GM23338 (cell line): ENCODE measurements at places on chromosomes 7 and 10.
A peak's percentile ranks its signal among the peaks of the same experiment; 100 is the strongest.

GRCh38 chr10:120282846-120283492 lies 174.1 kb upstream of the PLPP4 start:
- DNase-seq = no peak

DNA sequence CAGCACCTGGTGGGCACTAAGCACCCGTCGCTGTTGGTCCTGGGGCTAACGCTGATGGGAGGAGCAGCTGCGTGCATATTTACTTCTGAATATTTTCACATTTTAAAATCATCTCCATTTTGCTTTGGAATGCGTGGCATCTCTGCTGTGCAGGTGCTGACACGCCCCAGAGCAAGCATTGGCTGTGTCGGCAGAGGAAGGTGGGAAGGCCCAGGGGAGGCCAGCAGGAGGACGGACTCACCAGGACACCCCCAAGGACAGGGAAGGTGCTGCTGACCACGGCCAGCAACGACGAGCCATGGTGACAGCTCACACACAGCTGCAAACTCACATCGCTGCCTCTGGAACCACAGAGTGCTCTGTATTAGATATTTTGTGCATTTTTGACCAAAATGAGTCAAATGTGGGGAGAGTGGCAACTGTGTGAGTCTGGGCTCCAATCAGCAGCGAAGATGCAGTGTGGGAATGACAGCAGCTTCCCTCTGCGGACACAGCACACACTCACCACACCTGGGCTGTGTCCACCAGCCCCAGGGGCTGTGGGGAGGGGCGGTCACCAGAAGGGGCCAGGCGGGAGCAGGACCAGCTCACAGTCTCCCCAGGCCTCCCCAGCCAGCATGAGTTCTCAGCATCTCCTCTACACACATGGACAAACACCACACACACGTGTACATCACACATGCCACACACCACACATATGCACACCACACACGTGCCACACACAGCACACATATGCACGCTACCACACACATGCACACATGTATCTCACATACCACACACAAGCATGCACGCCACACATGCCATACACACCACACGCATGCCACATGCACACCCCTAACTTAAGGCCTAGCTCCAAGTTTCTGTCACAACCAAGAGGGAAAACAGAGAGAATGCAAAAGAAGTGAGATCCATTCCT lies 58.2 kb downstream of the PTPRN2 start:
- no peak for DNase-seq

GRCh38 chr7:141872931-141873330 lies 31.6 kb upstream of the PRSS37 start:
- DNase-seq = no peak

DNA sequence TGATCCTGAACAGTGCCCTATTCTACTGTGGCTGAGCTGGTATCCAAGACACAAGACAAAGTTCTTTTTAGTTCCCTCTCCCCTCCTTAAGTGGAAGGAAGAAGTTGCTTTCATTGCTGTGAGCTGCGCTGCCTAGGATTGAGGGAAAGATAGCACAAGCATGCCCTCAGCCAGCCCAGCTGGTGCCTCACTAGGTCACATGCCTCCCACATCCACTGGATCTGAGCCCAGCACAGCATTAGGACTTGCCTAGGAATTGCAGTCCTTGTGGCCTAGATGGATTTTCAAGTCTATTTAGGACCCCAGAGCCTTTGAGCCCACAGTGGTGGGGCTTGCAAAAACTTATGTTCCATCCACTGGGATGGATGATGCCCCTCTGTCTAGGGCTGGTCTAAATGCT lies 214.2 kb downstream of the ZNF248 start:
- DNase-seq = no peak

DNA sequence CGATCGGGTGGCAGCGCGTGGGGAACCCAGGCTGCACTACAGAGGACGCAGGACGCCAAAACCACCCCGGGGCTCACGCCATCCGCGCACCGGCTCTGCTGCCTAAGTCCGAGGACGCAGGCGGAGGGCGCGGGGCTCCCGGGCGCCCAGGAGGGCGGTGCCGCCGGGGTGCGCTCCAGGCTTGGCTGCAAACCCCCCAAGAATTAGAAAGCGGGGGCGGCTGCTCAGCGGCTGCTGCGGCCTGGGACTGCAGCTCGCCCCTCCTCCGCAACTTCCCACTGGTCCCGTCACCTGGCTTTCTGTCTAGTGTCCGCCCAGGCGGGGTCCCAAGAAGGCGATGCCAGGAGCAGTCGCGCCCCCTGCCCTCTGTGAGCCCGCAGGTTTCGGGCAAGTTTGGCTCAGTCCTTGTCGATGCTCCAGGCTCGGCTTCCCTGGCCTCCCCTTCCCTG lies 1.7 kb upstream of the POU6F2 start:
- DNase-seq = peak; percentile 88

- no peak for DNase-seq
These were observed 114.7 kb downstream of the MYO3A start for GRCh38 chr10:26048756-26049155.

DNA sequence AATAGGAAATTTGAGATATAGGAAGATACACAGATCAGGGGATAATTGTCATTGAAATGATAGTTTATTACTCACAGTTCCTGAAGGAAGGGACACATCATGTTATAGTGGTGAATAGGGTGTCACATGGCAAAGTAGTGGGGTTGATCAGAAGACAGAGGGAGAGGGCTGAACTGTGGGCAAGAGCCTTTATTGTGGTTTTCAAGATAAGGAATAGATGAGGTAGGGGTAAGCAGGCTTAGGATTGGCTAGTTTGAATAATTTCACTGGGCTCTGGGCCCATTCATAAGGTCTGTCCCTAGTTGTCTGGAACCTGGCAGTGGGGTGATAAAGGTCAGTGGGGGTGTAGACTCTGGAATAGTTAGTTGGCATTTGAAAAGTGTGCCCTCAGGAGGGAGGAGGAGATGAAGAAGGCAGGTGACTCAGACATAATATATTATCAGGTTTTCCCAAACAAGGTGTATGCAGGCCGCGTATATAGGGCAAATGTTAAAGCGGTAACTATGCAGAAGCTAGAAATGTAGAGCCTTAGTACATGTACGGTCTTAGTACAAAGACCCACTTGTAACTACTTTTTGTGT lies 18.5 kb downstream of the FGL2 start:
- no peak for DNase-seq

GRCh38 chr10:44056206-44056605 lies 328.7 kb downstream of the CXCL12 start:
- DNase-seq = no peak

- DNase-seq = no peak
These were observed 144.5 kb downstream of the REEP3 start for GRCh38 chr10:63665670-63666134.

- DNase-seq = no peak
These were observed 50.5 kb upstream of the GTF2I start for GRCh38 chr7:74606909-74607510.

DNA sequence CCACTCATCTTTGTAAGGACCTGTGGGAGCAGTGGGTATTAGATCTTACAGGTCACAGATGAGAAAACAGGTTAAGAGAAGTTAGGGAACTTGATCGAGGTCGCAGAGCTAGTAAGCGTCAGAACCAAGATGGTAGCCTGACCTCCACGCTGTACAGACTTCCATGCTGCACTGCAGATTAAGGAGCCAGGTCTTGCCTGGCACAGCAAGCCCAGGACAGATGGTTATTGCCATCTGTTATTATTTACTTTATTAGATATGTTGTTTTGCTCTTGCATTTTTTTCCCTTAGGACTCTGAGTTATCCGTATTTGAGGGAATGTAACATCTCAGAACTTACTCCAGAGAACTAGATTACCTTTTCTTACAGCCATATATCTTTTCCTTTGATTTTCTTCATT lies 147.2 kb downstream of the NSUN6 start:
- DNase-seq = no peak

GRCh38 chr7:51587604-51588003 lies 271.0 kb upstream of the COBL start:
- DNase-seq = peak; percentile 40

DNA sequence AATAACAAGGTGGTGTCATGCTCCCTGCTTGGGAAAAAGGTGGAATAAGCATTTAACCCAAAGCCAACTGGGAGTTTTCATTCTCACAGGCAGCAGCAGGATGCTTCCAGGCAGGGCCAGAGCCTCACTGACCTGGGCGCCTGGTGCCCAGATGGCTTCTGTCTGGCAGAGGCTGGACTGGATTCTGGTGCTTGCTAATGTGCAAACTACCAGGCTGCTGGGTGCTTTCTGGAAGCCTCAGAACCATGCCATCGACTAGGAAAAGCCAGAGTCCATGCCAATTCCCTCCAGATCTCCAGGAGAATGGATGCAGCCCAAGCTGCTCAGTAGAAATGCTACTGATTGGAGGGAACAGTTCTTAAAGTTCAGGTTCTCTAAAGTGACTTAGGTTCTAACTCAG lies 36.2 kb downstream of the VIPR2 start:
- DNase-seq = no peak

DNA sequence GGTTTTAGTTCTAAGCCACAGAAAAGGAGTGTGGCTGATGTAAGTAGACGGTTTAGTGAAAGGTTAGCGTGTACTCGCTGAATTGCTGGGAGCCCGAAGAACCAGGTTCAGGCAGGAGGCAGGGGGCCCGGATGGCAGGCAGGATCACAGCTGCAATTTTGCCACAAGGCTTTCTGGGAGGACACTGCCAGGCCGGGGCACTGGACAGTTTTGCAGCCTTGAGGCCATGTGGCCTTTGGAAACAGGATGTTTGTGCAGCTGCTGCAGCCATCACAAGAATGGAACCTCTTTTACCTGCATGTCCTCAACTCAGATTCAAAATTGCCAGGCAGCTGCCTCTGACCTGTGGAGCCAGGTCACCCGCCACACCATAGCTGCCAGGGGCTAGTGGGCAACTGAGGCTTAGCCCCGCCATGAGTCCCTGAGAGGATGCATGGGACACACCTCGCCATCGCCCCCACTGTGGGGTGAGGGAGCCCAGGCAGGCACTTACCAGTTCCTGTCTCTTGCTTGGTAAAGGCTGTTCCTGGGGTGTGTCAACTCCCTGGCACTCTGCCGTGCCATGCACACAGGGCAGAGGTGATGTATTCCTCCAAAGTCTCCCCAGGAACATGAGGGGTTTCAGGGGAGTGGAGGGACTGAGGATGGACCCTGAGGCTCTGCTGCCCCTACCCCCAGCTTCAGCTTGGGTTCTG lies 188.6 kb downstream of the RPS24 start:
- no peak for DNase-seq

DNA sequence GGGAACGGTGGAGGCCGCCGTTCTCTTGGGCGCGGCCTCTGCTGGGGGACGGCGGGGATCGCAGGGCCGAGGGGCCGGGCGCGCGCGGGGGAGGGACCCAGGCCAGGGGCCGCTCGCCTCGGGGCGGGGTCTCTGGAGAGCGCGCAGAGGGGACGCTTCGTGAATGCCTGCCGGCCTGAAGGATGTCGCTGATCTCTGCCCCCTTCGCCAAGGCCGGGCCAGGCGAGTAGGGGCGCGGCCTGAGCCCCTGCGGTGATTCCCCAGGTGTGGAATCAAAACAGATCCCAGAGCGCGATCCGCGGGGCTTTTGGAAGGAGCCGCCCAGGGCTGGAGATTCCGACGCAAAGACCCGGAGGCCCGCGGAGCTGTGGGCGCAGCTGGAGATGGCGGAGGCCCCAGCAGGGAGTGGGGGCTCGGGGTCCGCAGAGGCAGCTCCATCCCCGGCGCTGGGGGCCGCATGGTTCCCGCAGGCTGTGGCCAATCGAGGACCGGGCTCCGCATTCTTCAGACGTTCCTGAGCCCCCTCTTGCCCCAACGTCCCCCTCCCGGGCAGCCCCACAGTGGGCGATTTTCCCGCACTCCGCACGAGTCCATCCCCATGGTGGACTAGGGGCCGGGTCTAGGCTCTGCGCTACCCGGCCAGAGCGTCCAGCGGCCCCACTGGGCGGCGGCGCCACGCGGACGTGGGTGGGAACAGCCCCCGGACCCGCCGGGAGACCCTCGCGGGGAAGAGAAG lies 166.0 kb downstream of the ACTR3B start:
- peak; percentile 89 for DNase-seq

- peak; percentile 49 for DNase-seq
These were observed 231.6 kb downstream of the VTI1A start for GRCh38 chr10:112678581-112678980.

DNA sequence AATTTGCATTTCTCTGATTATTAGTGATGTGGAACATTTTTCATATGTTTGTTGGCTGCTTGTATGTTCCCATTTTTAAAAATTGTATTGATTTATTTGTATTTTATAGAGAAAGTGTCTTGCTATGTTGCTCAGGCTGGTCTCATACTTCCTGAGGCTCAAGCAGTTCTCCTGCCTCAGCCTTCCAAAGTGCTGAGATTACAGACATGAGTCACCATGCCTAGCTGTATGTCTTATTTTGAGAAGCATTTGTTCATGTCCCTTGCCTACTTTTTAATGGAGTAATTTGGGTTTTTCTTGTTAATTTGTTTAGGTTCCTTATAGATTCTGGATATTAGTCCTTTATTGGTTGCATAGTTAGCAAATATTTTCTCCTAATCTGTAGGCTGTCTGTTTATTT lies 214.2 kb upstream of the KAT6B start:
- no peak for DNase-seq

DNA sequence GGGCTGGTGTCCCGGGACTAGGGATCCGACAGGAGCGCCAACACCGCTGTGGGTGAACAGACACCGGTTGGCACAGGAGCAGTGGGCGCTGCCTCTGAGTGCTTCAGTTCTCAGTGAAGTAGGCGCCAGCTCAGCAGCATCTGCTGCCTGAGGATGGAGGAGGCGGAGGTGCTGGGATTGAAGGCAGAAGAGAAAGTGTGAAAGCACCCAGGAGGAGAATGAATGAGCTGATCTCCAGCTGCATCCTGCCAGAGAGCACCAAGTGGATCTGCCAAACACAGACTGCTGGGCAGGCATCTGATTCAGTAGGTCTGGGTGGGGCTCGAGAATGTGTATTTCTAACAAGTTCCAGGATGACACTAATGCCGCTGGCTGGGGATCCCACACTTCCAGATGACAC lies 74.5 kb downstream of the LANCL2 start:
- no peak for DNase-seq

GRCh38 chr7:35450456-35451214 lies 196.7 kb upstream of the TBX20 start:
- DNase-seq = no peak

- DNase-seq = no peak
These were observed 819 bp downstream of the POLD2 start for GRCh38 chr7:44122529-44122928.

DNA sequence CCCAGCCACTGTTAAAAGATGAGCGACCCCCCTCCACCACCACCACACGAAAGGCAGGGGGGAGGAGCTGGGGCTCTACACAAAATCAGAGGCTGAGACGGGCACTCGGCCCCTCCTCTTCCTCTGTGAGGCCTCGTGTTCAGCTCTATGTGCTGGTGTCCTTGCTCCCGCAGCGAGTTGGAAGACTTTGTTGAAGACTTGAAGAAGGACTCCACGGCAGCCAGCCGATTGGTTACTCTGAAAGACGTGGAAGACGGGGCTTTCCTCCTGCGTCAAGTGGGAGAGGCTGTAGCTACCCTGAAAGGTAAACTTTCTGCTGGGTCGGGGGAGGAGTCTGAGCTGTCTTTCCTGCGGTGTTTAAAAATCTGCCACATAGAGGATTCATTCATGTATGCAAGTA lies 203.7 kb downstream of the ARHGAP21 start:
- peak; percentile 53 for DNase-seq

- no peak for DNase-seq
These were observed 3.9 kb upstream of the BLVRA start for GRCh38 chr7:43754596-43754995.
